ENCODE measurements at places on chromosomes 3 and 15.

DNA sequence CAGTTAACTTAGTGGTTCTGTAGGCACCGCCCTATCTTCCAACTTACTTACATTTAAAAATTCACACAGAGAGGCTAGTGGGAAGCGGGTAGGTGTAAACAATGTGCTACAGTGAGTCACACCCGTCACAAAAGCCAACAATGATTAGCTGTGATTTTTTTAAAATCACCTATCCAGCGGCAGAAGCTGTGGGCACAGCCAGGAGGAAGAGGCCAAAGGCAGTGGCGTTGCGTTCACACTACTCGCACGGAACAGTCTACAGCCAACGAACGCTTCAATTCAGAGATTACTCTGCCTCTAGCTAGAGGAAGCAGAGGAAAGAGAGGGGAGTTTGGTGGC is 2.5 kb upstream of the NLGN1 start:
- ATAC-seq, result peak; percentile 46

- no peak for ATAC-seq
Measured at GRCh38 chr15:49320351-49320750, 102.7 kb upstream of the FGF7 start.

GRCh38 chr3:8727605-8728512 is 5.7 kb upstream of the CAV3 start:
- no peak for ATAC-seq

GRCh38 chr3:49026536-49026935 is 2.7 kb downstream of the IMPDH2 start:
- no peak for ATAC-seq

DNA sequence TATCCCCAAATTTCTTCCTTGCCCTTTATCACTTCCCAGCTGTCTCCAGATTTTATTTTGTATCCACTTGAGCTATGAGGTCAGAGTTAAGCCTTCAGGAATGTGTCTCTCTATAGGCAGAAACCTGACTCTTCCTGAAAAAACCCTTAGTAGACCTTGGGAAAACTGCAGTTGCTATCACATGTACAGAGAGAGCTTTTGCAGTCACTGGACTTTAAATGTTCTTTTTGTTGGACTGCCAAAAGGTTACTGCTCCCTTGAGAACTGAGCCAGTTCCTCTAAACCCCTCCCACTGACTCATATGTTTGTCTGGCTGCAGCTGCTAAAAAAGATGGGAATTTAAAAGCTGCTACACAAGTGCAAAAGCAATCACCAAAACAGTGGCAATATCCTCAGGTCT is 169.1 kb upstream of the CCDC54 start:
- ATAC-seq, result peak; percentile 92

- peak; percentile 9 for ATAC-seq
Measured at GRCh38 chr15:64774037-64774628, 1.3 kb downstream of the RBPMS2 start.
